Stimulated activated CD4-positive, alpha-beta T cell treated with anti-CD3 and anti-CD28 coated beads, Interleukin-4, amount 100 ng/mL, for 1 hour (primary cell): ENCODE measurements at places on chromosomes 3 and 15.

GRCh38 chr15:43330780-43331087 is 361 bp upstream of the LCMT2 start:
- no peak for DNase-seq

GRCh38 chr3:12471241-12471640 is 13.0 kb upstream of the TSEN2 start:
- DNase-seq: peak; percentile 60

- DNase-seq: no peak
Observed at GRCh38 chr3:151770956-151771355, 37.2 kb downstream of the AADACL2 start.

GRCh38 chr3:30131191-30131590 is 475.2 kb upstream of the TGFBR2 start:
- no peak for DNase-seq

GRCh38 chr15:36499412-36500389 is 79.7 kb upstream of the CDIN1 start:
- no peak for DNase-seq

- no peak for DNase-seq
Observed at GRCh38 chr3:52167240-52167639, 13.0 kb upstream of the POC1A start.

GRCh38 chr3:69107841-69108240 is 14.6 kb downstream of the LMOD3 start:
- no peak for DNase-seq

DNA sequence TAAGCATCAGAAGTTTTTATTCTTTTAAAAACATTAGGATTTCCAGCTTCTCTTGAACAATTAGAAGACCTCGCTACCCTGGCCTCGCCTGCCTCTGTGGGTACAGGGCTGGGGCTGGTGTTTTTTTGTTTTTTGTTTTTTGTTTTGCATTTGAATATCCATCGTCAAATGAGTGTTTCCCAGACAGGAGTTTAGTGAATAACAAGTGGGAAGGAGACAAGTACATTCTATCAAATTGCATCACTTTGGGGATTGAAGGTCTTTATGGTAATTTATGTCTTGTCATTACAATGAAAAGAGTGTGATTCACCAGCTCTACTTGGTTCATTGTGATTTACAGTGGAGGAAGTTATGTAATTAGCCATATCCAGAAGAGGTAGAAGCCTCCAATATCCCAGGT is 161.1 kb upstream of the UBE2E1 start:
- DNase-seq: no peak
